ENCODE measurements at places on chromosomes 7 and 10. TPM values are rescaled to one million over a fixed set of nuclear protein-coding genes. Genes with fewer than 3 reads are reported as not detected.
A peak's percentile ranks its signal among the peaks of the same experiment; 100 is the strongest.

- peaks cover 54% of the 10 kb centered on the region for H3K36me3 ChIP-seq
- peak overlapping the region; percentile 79 for H3K4me3 ChIP-seq
- no peaks in the 10 kb centered on the region for H3K27me3 ChIP-seq
- peaks cover 63% of the 10 kb centered on the region for H3K4me1 ChIP-seq
- no peak for DNase-seq
- peak overlapping the region; percentile 81 for H3K27ac ChIP-seq
Measured at GRCh38 chr7:100156331-100157068, 2.0 kb downstream of the TRAPPC14 start.

DNA sequence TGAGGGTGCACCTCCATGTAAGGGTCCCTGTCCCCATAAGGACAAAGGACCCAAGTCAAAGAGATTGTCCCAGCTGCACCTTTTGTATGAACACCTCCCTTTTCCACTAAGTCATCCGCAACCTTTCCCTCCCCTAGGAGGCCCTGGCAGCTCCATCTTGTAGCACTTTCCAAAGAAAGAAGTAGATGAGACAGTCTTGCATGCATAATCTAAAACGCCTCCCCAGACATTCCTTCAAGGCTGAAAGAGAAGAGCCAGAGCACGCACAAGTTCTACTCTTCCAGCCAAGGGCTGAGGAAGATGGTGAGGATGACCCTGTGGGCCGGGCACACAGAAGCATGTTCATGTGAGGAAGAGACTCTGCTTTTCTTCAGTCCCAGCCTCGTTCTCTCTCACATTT lies 194.4 kb downstream of the TNS3 start:
- no peak overlapping the region for H3K27ac ChIP-seq
- DNase-seq, result no peak
- H3K4me3 ChIP-seq, result no peak overlapping the region
- H3K36me3 ChIP-seq, result no peaks in the 10 kb centered on the region

DNA sequence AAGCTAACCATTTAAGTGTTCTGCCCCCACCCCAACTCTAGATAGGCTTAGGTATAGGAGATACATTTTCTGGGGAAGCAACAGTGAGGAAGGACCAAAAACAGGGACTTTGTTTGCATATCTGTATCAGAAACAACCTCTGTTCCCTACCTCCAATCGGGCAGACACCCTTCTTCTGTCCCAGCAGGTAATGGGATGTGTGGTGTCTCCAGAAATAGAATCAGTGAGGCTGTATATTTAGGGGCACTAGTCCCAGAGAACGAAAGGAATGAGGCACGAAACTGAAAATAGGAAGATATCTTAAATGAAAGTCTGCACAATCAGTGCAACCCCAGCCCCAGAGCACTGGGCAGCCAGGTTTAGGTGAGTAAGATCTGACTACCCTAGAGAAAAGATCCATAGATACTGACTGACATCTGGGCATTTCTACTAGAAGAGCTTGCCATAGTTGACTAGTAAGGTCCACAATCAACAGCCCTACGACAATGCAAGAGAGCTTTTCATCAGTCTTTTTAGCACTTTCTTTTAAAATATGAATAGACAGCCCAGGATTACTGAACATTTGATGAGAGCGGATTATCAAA lies 28.1 kb downstream of the PLEKHA1 start:
- no peak for DNase-seq
- no peaks in the 10 kb centered on the region for H3K27me3 ChIP-seq
- H3K27ac ChIP-seq, result no peak overlapping the region
- H3K4me1 ChIP-seq, result peaks cover 2% of the 10 kb centered on the region
- no peak overlapping the region for H3K4me3 ChIP-seq

DNA sequence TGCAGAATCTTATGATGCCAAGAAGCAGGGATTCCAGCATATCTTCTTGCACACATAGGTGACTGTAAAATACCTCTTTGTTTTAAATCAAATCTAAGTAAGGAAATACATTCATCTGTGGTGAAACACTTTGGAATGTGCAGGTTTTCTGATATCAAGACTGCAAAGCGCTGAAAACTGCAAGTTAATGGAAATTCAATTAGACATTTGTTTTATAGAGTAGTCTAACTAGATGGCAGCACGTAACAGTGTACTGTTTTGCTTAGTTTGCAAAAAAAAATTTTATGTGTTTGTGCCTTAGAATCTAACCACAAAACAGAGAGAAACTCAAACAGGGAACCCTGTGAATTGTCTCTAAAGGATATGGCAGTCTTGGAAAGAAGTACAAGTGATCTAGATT lies 259.2 kb downstream of the HDAC9 start:
- no peak overlapping the region for H3K27ac ChIP-seq
- H3K36me3 ChIP-seq, result no peaks in the 10 kb centered on the region
- no peak for DNase-seq
- no peak overlapping the region for H3K4me3 ChIP-seq

Gene NACAD
- 0.16 TPM for total RNA-seq

GRCh38 chr7:50391386-50391785 lies 58.8 kb downstream of the FIGNL1 start:
- peak overlapping the region; percentile 73 for H3K27ac ChIP-seq
- no peak for DNase-seq
- H3K4me3 ChIP-seq, result no peak overlapping the region
- no peaks in the 10 kb centered on the region for H3K27me3 ChIP-seq
- H3K36me3 ChIP-seq, result peaks cover 86% of the 10 kb centered on the region
- H3K4me1 ChIP-seq, result peaks cover 77% of the 10 kb centered on the region

DNA sequence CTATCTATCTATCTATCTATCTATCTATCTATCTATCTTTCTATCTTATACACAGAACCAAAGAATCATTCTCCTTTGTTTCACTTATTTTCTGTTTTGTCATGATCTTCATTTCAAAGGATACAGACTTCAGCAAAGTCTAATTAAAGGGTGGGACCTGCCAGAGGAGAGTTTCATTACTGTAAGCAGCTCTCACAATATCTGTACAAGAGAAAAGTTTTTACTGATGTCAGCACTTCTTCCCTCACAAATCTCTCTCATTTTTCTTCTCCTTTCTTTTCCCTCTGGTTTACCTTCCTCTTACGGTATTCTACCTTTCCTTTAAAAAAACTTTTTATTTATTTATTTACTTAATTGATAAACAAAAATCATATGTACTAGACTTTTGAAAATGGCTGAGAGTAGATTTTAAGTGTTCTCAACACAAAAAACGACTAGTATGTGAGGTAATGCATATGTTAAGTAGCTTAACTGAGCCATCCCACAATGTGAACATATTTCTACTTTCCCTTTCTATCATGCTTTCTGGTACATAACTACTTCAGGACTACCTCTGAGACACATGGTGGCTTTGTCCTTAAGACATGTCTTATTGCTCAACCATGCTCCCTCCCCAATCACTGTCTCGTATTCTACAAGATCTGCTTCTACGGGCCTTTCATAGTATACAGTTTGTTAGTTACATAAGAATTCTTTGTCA lies 699.3 kb downstream of the PHTF2 start:
- DNase-seq, result no peak
- H3K27me3 ChIP-seq, result no peaks in the 10 kb centered on the region
- H3K4me3 ChIP-seq, result no peak overlapping the region
- no peaks in the 10 kb centered on the region for H3K36me3 ChIP-seq
- H3K27ac ChIP-seq, result no peak overlapping the region
- H3K4me1 ChIP-seq, result no peaks in the 10 kb centered on the region

DNA sequence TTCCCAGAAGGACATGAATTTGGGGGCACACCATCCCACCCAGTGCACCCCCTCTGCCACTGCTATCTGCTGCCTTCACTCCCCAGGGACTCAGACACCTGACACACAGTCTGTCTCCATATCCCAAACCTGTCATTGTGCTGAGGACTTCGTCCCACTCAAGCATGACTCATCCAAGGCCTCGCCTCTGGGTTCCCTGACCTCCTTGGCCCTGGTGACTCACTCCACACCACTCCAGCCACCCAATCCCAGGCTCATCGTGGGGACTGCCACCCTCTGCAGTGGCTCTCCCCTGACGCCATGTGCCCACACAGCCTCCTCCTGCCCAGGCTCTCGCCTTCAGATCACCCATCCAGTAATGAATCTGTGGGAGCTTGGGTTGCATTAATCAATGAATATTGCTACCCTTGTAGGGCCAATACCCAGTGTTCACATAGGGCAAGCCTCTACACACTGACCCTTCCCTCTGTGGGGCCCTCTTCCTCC lies 6.6 kb upstream of the INSIG1 start:
- DNase-seq, result no peak
- H3K36me3 ChIP-seq, result peaks cover 3% of the 10 kb centered on the region
- H3K27ac ChIP-seq, result peak overlapping the region; percentile 25
- peaks cover 8% of the 10 kb centered on the region for H3K27me3 ChIP-seq
- no peak overlapping the region for H3K4me3 ChIP-seq
- H3K4me1 ChIP-seq, result peaks cover 50% of the 10 kb centered on the region
